Astrocyte (in vitro differentiated cells and primary cell): ENCODE measurements at places on chromosomes 11 and 22.
A peak's percentile ranks its signal among the peaks of the same experiment; 100 is the strongest.

DNA sequence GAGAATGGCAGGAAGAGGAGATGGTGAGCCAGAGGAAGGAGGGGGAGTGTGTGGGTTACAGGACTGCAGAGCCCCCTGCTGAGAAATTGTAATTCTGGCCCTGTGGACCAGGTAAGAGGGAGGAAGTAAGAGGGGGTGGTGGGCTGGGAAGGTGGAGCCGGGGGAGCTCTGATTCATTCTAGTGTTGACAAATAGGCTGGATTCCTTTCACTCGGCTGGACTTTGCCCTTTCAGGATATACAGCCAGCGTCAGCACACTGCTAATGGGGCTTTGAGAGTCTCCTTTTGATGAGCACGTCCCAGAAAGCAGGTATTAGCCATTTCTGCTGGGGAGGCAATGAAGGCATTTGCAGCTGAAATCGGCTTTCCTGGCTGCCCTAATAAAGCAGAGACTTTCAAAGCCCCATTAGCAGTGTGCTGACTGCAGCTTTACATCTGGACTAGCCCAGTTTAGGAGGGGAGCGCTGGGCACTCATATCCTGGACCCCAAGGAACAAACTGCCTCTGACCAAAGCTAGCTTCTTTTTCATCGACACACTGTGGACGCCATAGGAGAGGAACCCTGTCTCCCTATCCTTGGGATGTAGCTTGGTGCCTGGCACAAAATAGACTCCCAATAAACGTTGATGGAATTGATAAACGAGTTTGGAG, 44.8 kb upstream of the CADM1 start:
- DNase-seq: no peak

DNA sequence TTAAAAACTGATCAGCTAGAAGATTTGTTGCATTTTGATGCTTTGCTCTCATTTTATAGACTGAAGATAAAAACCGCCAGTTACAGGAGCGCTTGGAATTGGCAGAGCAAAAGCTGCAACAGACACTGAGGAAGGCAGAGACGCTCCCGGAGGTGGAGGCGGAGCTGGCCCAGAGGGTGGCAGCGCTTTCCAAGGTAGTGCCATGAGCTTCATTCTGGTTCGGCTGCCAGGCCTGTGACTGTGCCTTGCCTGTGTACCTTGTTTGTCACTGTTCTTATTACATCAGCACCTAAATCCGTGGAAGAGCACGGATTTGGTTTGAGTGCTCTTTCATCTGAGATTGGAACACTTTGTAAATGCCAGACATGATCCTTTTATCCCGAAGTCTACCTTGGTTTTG, 61.4 kb downstream of the PPFIA1 start:
- no peak for DNase-seq

DNA sequence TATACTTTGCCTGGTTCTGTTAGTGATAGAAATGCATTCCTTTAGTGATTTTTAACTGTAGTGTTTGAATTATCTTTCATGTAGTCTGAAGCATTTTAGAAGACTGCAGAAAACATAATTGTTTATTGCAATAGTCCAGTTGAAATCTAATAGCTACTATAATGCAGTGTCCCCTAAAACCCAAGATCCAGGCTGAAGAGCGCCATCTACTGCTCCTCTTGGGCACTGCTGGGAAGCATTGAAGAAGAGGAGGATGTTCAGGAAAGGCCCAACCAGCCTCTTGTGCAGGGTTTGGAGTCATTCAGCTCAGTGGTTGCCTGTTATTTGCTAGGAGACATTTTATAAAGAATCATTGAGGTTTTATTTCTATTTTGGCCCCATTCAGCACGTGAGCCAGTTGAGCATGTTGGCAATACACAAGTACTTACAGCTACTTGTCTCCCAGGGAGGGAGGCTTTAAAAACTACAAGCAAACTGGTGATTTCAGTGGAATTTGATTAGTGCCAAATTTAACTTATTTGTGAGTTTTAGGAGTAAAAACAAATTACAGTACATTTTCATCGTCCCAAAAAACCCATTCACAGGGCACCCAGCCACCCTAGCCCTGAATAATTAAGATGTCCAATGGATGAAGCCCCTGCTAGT, 74.9 kb upstream of the HORMAD2 start:
- DNase-seq: peak; percentile 31

- DNase-seq: no peak
Observed at GRCh38 chr11:32113200-32113919, 22.5 kb downstream of the RCN1 start.

DNA sequence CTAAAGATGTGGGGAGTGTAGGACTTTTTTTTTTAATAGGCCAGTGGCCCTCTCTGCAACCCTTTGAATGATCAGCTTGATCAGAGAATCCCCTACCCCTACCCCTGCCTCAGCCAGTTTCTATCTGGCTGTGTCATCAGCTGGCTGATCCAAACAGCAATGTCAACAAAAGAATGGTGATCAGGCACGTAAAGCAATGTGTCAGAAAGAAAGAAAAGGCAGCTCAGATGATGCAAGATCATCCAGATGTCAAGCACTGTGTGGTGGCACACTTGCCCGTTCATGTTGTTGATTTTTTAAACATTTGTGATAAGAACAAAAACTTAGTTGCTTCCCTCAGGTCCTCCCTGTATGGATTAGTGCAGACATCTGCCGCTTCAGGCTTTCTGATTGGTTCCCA, 26.3 kb upstream of the EHF start:
- DNase-seq: no peak

DNA sequence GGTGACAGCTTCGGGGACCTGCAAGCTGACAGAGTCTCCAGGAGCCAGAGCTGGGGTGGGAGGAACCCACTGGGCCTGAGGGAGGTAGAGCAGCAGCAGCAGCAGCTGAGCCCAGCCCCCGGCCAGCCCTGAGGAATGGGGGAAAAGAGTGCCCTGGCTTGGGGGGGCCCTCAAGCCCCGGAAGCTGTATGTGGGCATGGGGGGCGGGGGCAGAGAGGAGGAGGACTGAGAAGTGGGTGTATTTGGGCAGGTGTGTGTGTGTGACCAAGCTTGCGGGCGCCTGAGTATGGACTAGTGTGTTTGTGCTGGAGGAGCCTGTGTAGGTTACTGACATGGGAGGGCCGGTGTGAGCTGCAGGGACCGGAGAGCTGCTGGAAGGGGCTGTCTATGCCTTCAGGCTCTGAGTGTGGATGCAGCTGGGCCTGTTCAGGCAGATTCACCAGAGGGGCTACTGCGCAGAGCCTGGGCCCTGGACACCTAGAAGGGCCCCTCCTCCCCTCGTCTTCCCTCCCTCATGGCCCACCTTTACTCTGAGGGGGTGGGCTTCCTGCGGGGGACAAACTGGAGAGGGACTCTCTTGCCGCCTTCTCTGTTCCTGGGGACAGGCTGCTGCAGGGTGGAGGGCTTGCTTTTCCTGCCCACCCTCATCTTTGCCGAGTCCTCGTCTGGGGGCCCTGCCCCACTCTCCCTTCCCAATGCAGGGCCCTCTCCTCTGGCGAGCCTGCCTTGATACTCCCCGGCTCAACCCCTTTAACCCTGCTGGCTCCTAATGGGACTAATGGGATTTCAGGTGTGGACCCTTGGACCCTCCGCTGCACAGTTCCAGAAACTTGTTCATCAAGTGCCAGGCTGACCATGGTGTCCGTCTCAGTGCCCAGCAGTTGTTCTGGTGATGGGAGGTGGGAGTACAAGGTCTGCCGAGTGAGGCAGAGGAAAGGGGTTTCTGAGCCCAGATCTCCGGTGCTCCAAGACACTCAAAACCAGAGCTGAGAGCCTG, 28.2 kb downstream of the ST3GAL4 start:
- no peak for DNase-seq
